Inflammatory macrophage treated with lipopolysaccharide for 1 hour (primary cell): ENCODE measurements at places on chromosomes 13 and 19.

DNA sequence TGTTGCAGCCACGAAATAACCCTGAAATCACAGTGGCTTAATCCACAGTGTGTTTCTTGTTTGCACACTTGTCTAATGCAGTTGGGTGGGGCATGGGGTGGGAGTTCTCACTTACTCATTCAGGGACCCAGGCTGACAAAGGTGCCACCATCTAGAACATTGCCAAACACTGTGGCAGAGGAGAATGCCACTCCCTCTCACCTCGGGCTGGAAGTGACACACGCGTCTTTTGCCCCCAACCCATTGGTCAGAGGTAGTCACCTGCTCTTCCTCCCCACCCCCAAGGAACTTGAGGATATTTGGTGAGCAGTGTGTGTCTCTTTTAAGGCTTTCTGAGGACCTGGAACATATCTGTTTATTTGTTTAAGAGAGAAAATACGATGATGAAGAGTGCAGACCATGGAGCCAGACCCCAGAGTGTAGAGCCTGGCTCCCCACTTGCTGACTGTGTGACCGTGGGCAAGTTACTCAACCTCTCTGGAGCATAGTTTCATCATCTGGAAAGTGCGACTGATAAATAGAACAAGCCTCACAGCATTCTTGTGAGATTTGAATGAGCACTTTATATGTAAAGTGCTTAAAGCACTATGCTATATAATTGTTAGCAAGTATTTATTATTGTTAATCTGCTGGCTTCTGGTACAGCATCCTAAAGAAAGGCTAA, 17.4 kb downstream of the GPR183 start:
- no peak for DNase-seq

- DNase-seq, result no peak
Measured at GRCh38 chr13:56861476-56861875, 279.2 kb upstream of the PRR20A start.

DNA sequence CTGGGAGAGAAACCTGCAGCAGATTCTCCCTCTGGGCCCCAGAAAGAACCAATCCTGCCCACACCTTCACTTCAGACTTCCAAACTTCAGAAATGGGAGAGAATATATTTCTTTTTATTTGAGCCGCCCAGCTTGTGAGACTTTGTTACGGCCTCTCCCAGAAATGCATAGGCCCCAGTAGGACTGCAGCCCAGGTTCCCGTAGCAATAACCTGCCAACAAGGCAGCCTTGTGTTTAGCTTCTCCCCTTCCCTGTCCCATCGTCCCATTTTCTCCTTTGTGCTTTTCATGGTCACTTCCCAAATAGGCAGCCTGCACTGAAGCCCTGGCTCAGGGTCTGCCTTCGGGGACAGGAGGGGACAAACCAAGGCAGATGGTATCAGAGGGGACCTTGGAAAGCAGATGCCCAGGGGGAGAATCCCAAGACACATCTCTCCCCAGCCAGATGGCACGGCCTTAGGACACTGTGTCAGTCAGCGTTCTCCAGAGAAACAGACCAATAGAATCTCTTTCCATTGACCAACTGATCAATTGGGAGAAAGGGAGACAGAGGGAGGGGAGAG, 3.7 kb upstream of the ARHGEF7 start:
- DNase-seq, result no peak

- DNase-seq, result no peak
Measured at GRCh38 chr19:1254081-1254527, 5.7 kb downstream of the MIDN start.

- DNase-seq, result no peak
Measured at GRCh38 chr13:67225252-67226159, 4.6 kb downstream of the PCDH9 start.

- no peak for DNase-seq
Measured at GRCh38 chr13:76014406-76015318, 378.5 kb downstream of the LMO7 start.

GRCh38 chr13:99528547-99528946, 27.3 kb downstream of the TM9SF2 start:
- no peak for DNase-seq

DNA sequence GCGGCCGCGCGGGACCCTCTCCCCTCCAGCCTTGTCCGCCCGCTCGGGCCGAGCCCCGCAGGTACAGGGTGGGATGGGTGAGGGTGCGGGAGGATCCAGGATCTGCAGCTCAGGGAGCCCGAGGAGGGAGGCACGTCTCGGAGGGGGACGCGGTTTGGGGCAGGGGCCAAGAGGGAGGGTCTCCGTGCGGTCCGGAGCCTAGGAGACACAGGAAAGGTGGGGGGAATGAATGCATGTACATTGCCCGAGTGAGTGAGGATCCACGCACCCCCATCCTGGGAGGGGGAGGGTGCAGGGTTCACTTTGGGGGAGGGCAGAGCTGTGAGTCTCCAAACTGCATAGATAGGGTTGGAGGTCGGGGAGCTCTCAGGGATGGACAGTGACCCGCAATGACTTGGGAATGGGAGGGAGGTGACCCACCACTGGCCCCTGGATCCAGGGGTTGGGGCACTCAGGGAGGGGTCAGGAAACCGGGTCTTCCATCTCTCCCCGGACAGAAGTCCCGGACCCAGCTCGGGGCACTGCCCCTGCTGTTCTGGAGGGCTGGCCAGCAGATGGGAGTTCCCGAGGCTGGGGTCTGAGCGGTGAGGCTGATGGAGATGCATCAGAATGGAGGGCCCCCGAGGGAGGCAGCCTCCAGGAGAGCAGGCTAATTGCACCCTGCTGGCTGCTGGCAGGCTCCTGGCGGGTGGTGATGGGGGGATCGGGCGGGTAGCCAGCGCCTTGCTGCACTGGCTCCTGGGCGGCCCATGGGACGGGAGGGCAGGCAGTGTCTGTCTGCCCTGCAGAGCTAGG, 547 bp downstream of the KCNN1 start:
- DNase-seq, result no peak

DNA sequence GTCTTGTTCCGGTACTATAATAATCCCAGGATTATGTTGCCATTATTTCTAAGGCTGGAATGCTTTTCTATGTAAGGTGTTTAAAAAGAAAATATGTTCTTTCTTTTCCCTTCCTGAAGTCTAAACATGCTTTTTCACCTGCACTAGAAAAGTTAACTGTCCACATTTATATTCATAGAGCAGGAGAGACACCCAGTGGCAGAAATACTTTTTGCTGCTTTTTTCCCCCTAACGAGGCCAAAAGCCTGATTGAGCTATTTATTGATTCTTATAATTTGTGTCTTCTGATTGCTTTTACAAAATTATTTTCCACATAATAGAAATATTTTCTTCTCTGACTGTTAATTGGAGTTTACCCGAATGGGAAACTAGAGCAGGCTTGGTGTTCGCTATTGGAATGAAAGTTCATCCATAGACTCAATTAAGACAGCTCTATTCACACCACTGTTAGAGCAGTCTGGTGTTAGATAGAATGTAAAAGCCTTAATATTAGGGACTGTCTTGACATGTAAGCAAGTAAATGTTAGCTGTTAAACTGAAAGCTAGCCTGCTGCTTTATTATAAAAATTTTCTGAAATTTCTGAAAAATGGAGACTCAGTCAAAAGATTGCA, 15.8 kb downstream of the GPR180 start:
- DNase-seq, result peak; percentile 72

DNA sequence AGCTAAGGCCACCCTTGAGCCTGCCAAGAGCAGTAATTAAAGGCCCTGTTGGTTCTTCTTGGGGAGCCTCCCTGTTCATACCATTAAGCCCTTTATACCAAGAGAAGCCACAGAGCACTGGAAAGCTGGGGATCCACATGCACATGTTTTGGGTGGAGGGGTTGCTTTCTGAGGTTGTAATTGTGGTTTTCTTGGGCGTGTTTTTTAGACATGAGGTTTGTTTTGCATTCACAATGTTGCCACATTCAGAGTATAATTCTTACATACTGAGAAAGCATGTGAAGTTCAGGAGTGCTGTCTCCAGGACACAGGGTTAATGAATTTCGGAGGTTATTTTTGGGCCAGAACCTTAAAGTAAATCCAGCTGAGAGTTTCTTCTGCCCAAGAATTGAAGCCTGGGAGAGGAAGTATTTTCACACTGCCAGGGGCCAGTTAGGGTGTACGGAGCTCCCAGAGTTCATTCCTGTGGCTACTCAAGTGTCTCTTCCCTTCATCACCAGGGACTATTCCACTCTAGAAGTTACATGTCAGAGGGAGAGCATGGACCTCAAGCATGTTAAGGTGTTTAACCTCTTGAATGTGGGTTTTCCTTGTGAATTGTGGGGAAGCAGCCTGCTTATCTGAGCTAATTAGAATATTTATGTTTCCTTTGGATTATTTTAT, 37.0 kb downstream of the ZNF136 start:
- DNase-seq, result no peak

GRCh38 chr19:42191855-42192254, 25.6 kb downstream of the DEDD2 start:
- DNase-seq, result peak; percentile 57

DNA sequence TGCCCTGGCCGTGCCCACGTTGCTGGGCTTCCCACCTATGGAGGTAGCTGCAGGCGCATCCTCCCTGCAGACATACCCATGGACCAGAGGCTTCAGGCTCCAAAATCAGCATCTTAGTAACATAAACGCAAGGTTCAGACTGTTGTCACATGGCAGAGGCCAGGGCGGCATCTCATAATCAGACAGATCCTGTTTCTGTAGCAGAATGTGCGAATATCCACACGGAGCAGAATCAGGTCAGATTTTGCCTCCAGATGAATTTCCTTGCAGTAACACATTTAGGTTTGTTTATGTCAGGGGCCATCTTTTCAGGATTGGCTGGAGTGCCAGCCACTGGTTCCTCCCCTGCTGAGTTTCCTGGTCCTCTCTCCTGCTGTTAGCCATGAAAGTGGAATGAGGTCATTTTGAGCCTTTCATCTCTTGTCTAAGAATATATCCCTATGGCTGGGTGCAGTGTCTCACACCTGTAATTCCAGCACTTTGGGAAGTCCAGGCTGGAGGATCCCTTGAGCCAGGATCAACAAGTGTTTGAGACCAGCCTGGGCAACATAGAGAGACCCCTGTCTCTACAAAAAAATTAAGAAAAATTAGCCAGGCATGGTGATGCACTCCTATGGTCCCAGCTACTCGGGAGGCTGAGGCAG, 20.5 kb downstream of the SMARCA4 start:
- no peak for DNase-seq

DNA sequence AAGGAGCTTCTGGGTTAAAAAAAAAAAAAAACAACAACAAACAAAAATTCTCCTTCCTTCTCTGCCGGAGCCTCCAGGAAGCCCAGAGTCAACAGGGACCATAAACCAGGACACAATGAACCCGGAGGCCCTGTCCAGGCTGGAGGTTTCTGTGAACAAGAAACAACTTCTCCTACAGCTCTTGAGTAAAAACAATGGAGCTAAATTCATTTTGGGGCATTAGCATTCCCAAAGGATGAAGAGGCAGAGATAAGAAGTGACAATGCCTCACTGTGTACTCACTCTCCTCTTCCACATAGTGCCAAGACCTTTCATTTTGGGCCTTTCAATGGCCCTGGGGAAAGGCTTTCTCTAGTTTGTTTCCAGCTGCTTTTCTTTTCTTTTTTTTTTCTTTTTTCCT, 9.0 kb downstream of the RHPN2 start:
- DNase-seq, result no peak

DNA sequence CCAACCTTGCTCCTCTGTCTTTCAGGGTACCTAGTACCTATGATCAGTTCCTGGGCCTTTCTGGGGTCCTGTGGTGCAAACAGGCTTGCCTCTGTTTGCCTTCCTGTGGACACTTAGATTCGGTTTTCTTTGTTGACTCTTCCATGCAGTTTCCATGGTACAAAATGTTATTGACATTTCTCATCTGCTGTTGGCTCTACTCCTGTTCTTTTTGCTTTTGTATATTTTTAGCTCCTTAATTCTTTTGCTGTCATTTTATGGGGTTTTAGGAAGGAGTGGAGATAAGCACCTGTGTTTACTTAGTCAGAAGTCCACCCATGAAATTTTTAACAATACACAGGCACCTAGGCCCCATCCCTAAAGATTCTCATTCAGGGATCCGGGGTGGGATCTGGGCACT, 20.5 kb upstream of the CNMD start:
- no peak for DNase-seq

GRCh38 chr13:110850840-110851239, 64.0 kb downstream of the ANKRD10 start:
- DNase-seq, result no peak

GRCh38 chr13:59157181-59157580, 1006.5 kb downstream of the DIAPH3 start:
- no peak for DNase-seq

DNA sequence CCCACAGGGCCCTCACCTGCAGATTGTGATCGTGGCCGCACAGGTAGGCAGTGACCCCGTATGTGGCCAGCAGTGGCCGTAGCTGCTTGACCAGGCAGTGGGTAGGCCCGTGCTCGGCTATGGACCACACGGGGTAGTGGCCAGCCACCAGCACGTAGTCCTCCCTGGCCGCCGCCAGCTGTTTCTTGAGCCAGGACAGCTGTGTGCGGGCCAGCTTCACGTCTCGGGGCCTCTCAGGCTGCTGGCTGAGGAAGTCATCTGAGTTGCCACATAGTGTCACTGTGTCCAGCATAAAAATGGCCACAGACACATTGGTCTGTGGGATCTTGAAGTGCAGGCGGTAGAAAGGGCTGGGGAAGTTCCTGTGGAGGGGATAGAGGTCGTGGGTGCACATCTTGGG, 1.2 kb downstream of the ACP5 start:
- peak; percentile 38 for DNase-seq

- no peak for DNase-seq
Measured at GRCh38 chr13:36919833-36920615, at the start of gene SMAD9. TSS of gene SMAD9 (minus strand) at chr13:36920238. CDS start at chr13:36879689, 40,549 bp downstream.

DNA sequence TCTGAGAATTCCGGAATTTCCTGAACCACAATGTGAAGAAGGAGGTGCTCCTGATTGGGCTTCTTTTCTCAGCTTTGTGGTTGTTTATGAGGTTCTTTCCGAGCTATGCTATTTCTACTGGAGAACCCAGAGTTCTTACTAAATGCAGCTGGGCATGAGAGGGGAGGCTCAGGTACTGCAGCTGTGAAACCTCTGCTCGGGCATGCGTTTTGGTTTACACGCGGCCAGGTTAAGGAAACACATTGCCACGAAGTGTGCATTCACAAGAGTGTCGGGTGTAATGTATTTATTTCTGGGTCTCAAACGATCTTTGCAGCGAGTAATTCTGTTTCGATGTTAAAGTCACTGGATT, 661 bp upstream of the MIR17HG start:
- no peak for DNase-seq

GRCh38 chr13:45861322-45861721, 9.8 kb upstream of the SIAH3 start:
- DNase-seq, result no peak

DNA sequence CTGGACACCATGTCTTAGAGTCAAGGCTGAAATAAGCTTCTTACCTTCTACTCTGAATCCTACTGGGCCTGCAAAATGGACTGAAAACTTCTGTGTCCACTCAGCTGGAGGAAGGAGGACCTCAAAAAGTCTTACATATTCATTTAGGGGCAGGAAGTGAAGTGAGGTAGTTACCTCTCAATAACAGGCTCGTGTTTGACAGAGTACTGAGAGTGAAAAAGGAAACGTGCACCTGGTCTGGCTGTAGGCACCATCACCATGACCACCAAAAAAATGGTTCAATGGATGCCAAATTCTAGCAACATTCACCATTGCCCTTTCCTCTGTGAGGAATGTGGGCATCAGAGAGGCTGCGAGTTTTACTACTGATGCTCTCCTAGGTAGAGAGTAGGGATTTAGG, 176.2 kb downstream of the RFC3 start:
- no peak for DNase-seq
